ENCODE measurements at places on chromosomes 2 and 18. TPM values are rescaled to one million over a fixed set of nuclear protein-coding genes. Genes with fewer than 3 reads are reported as not detected.

The HTR2B gene
- total RNA-seq: 0.22 TPM

The GPBAR1 gene
- 0.26 TPM for total RNA-seq

The WNT10A gene
- 19.1 TPM for total RNA-seq

The C2orf15 gene
- 1.2 TPM for total RNA-seq

The PRSS56 gene
- not detected for total RNA-seq

The FBXO48 gene
- 0.67 TPM for total RNA-seq

The ZSCAN30 gene
- 14.9 TPM for total RNA-seq

The CENPA gene
- total RNA-seq: 3.4 TPM

The YPEL5 gene
- total RNA-seq: 34.1 TPM

GRCh38 chr2:202158796-202159195 is 79.6 kb downstream of the SUMO1 start:
- H3K36me3 ChIP-seq: no peaks in the 10 kb centered on the region
- no peaks in the 10 kb centered on the region for H3K4me1 ChIP-seq
- H3K4me3 ChIP-seq: no peak overlapping the region
- no peak for DNase-seq

GRCh38 chr18:36186461-36187192 is 670 bp upstream of the MOCOS start:
- no peak for DNase-seq
- no peaks in the 10 kb centered on the region for H3K36me3 ChIP-seq

- H3K27me3 ChIP-seq: no peaks in the 10 kb centered on the region
- no peak for DNase-seq
- no peaks in the 10 kb centered on the region for H3K4me1 ChIP-seq
- H3K4me3 ChIP-seq: no peak overlapping the region
- no peaks in the 10 kb centered on the region for H3K36me3 ChIP-seq
- no peak overlapping the region for H3K27ac ChIP-seq
Measured at GRCh38 chr2:168751104-168751740, 51.2 kb upstream of the NOSTRIN start.

DNA sequence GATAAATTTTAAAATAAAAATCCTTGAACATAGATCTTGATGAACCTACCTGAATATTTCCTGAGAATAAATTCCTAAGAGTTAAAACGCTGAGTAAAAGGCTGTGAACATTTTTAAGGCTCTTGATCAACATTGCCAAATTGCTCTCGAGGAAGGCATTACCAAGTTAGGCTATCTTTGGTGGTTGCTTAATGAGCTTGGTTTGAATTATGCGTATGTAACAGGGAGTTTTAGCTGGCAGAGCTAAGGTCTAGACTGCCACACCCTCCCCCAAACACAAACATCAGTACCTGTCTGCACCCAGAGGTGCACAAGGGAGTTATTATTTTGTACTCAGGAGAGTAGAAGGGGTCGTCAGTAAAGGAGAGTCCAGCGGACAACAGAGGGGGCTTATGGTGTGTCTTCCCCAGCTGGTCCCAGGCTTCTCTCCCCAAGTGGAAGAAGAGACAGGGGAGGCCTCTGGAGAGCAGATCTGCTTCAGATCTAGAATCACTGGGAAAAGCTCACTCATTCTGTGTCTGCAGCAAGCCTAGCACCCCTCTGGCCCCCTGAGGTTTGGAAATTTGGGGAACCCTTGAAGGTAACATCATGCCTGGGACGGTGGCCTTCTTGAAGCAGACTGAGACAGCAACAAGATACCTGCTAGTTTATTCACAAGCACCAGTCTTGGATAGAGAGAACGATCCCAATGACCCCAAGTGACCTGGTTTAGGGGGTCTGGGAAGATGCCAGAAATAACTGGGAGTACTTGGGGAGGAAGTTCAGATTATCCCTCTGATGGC is 197.2 kb upstream of the ID2 start:
- peaks cover 42% of the 10 kb centered on the region for H3K4me1 ChIP-seq
- DNase-seq: no peak
- H3K4me3 ChIP-seq: no peak overlapping the region

DNA sequence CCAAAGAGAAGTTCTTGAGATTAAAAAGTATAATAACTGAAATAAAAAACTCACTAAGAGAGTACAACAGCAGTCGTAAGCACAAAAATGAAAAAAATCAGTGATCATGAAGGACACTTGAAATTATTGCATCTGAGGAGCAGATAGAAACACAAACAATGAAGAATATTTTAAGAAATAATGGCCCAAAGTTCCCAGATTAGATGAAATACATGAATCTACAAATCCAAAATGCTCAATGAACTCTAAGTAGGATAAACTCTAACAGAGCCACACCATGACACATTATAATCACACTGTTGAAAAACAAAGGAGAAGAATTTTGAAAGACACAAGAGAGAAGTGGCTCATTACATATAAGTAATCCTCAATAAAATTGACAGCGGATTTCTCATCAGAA is 31.9 kb upstream of the EMILIN2 start:
- DNase-seq: no peak
- H3K36me3 ChIP-seq: no peaks in the 10 kb centered on the region
- H3K27ac ChIP-seq: no peak overlapping the region
- no peaks in the 10 kb centered on the region for H3K4me1 ChIP-seq
- no peak overlapping the region for H3K4me3 ChIP-seq

DNA sequence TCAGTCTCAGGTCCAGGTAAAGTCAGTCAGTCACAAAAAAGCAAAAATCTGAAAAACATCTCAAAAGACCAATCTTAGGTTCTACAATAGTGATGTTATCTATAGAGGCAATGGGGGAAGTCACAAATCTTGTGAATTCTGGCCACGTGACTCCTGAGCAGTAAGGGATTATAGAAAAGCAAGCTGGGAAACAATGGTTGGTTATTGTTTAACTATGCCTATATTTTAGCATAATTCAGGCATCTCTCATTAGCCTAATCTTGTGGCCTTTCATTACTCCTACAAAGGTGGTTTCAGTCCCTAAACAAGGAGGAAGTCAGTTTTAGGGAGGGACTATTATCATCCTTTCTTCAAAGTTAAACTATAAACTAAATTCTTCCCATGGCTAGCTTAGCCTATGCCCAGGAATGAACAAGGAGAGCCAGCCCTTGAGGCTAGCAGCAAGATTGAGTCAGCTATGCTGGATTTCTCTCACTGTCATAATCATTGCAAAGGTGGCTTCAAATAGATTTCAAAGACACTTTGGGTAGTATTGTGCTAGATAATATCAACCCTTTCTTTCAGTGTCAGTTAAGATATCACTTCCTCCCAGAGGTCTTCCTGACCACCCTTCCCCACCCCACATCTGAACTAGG is 56.4 kb upstream of the ITGA6 start:
- no peaks in the 10 kb centered on the region for H3K36me3 ChIP-seq
- no peaks in the 10 kb centered on the region for H3K4me1 ChIP-seq

DNA sequence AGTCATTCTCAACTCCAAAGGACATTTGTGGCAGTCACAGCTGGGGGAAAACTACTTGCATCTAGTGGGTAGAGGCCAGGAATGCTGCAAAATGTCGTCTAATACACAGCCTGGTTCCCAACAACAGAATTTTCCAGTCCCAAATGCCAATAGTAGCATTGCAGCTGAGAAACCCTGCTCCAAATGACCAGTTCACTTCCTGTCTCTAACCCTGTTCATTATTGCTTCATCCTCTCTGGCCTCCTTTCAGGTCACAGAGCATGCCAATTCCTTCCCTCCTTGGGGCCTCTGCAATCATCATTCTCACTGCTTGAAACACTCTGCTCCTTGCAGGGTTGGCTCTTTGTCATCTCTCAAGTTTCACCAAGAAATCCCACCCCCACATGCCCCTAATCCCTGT is 139.1 kb downstream of the IRS1 start:
- H3K27ac ChIP-seq: peak overlapping the region; percentile 71
- no peaks in the 10 kb centered on the region for H3K27me3 ChIP-seq
- DNase-seq: no peak
- peaks cover 37% of the 10 kb centered on the region for H3K4me1 ChIP-seq
- no peaks in the 10 kb centered on the region for H3K36me3 ChIP-seq

- no peaks in the 10 kb centered on the region for H3K4me1 ChIP-seq
- H3K36me3 ChIP-seq: no peaks in the 10 kb centered on the region
- H3K4me3 ChIP-seq: no peak overlapping the region
- no peak overlapping the region for H3K27ac ChIP-seq
Measured at GRCh38 chr2:96082211-96083063, 33.9 kb downstream of the ADRA2B start.

DNA sequence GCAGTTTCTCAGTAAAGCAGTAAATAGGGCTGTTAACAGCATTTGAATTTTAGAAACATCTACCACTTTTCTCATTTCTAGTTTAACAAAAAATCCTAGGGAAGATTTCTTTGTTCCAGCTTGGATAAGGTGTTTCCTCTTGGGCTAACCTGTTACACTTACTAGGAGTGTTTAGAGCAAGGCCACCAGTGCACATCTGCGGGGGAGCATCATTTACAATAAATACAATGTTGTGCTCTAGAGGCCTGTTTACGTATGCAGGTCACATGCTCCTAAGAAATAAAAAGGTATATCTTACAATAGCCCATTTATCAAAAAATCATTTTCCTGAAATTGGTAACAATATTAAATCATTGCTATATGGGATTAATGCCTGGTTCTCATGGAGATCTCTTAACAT is 8.1 kb downstream of the ZNF638 start:
- DNase-seq: no peak
- H3K4me3 ChIP-seq: no peak overlapping the region
- H3K36me3 ChIP-seq: no peaks in the 10 kb centered on the region
- H3K27me3 ChIP-seq: no peaks in the 10 kb centered on the region

DNA sequence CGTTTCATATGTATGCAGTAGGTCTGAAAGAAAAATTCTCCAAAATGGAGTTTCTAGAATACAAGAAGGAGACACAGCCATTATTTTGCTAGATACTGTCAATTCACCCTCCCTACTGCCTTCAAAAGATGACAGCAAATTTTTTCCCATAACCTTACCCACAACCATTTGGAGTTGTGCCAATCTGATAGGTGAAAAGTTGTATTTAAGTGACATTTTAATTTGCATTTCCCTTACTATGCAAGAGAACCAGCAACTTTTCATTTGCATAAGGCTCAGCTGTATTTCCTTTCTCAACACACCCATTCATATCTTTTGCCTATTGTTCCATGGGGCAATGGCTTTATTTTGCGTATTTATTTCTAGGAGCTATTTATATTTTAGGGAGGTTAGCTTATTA is 31.4 kb upstream of the IL18RAP start:
- no peak for DNase-seq
- H3K4me3 ChIP-seq: no peak overlapping the region
- H3K27me3 ChIP-seq: no peaks in the 10 kb centered on the region
- no peaks in the 10 kb centered on the region for H3K4me1 ChIP-seq
- H3K27ac ChIP-seq: no peak overlapping the region

- H3K36me3 ChIP-seq: no peaks in the 10 kb centered on the region
- no peaks in the 10 kb centered on the region for H3K4me1 ChIP-seq
- no peaks in the 10 kb centered on the region for H3K27me3 ChIP-seq
- no peak overlapping the region for H3K4me3 ChIP-seq
- no peak overlapping the region for H3K27ac ChIP-seq
Measured at GRCh38 chr2:18934886-18935285, 345.5 kb upstream of the NT5C1B start.

GRCh38 chr2:133561045-133561852 is 7.0 kb downstream of the NCKAP5 start:
- H3K4me3 ChIP-seq: no peak overlapping the region
- DNase-seq: no peak
- H3K36me3 ChIP-seq: no peaks in the 10 kb centered on the region
- H3K27ac ChIP-seq: no peak overlapping the region

DNA sequence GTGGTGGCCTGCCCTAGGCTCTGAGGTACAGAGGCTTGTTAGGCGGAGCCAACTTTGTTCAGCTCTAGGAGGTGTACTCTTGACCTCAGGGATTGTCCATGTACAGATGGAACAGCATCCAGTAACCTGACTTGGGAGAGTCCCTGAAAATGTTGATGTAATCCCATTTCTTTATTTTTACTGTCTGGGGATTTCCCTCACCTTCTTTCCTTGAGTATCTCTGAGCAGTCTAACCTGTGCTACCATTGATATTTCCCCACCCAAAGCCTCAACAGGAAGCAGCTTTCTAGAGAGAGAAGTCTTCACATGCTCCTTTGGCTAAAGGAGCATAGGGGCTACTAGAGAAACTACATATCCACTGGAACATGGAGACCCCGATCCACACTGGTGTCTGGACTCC is 10.4 kb downstream of the IL36A start:
- DNase-seq: no peak
- no peaks in the 10 kb centered on the region for H3K27me3 ChIP-seq
- H3K36me3 ChIP-seq: no peaks in the 10 kb centered on the region

DNA sequence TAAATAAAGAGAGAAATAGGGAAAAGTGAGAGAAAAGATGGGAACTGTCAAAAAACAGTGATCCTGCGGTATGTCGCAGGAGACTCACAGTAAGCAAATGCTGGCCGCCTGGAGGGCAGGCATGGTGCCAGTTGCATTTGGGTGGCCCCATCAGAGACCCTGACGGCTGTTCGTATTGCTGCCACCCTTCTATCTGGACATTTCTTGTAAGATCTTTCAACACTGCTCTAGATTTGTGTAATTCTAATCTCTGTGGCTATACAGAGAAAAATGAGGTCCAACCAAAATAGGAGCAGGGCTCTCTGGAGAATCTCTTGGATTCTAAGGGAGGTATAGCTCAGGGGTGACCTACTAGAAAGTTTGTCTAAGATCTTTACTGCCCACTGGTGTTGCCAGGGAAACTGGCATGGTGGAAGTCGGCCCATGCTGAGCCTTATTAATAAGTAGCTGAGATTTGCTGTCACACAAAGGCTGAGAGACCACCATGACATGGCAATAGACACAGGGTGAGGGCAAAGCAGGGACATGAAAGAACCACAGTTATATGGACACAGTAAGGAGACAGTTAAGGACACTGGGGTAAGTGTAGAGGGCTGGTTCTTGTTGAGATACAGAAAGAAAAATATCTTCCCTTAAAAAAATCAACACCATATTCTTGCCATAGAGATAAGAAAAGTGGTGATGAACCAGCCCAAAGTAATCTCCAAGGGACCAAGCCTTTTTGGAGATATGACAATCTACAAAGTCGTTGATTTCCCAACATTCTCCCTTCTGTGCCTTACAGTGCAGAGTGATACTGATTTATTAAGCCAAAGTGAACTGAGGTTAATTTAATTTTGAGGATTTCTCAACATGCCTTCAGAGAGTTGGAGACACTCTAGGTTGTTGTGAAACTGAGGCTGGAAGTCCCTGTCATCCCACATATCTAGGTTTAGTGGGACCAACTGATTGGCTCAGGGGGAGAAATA is 26.4 kb upstream of the FZD7 start:
- no peak overlapping the region for H3K27ac ChIP-seq
- no peak overlapping the region for H3K4me3 ChIP-seq
- DNase-seq: no peak
- no peaks in the 10 kb centered on the region for H3K36me3 ChIP-seq

GRCh38 chr2:86783615-86784339 is 6.9 kb downstream of the CD8A start:
- DNase-seq: no peak
- peaks cover under 1% of the 10 kb centered on the region for H3K4me1 ChIP-seq
- H3K27ac ChIP-seq: no peak overlapping the region
- no peak overlapping the region for H3K4me3 ChIP-seq
- H3K36me3 ChIP-seq: no peaks in the 10 kb centered on the region

Data from esophagus squamous epithelium (tissue), 5 donors.